Stimulated activated CD8-positive, alpha-beta memory T cell treated with anti-CD3 and anti-CD28 coated beads, Interleukin-7, amount 100 ng/mL, for 48 hours (primary cell): ENCODE measurements at places on chromosomes 4 and X.

DNA sequence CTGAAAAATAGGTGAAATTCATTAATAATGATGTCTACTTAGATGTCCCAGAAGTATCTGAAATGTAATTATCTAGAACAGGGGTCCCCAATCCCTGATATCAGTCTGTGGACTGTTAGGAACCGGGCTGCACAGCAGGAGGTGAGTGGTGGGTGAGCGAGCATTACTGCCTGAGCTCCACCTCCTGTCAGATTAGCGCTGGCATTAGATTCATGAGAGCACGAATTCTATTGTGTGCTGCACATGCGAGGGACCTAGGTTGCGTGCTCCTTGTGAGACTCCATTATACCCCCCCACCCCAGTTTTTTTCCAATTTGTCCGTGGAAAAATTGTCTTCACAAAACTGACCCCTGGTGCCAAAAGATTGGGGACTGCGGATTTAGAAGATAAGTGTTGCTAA lies 458.8 kb downstream of the CCSER1 start:
- no peak for DNase-seq

- no peak for DNase-seq
These were observed 34.9 kb downstream of the POLR2B start for GRCh38 chr4:57013543-57014120.

DNA sequence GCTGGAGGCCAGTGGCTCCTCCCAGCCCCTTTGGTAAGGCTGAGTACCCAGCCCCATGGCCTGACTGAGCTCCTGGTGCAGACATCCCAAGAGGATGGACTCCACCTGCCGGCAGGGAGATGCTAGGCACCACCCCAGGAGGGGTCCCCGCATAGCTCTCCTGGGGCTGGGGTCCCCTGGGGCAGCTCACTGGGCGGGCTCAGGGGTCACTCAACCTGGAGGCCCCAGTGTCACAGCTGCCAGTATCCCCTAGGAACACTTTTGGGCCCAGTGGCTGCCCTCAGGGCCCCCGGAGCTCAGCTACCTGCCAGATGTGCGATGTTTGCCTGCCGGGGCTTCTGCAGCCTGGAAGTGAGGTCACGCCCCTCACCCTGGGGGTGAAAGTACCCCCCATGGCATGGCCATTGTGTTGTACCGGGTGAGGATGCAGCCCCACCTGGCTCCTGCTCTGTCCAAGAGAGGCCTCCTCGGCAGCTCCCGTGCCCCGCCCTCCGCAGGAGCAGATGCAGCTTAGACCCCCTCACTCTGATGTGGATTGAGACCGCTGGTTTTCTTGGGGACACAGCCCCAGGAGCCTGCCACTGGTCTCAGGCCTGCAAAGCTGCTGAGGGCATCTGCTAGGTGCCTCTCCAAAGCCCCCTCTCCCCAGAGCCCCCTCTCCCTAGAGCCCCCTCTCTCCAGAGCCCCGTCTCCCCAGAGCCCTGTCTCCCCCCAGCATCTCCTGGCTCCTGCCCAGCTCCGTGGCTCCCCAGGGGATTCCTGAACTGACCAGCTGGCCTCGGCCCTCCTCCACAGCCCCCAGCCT lies 6.7 kb upstream of the HGFAC start:
- DNase-seq = no peak

DNA sequence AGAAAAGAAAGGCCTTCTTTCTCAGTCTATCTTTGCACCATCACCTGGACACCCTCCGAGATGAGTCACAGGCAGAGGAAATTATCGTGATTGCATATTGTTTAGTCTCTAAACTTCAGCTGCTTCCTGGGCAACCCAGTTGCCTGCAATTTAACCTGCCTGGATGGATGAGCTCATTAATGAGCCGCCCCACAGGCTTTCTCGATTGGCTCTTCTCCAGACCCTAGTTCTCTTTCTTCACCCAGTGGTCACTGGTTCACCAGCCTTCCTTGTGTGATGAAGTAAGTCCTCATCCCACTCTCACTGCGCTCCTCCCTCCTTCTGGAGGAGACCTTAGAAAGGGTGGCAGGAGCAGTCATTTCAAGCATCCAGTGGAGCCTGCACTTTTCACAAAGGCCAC lies 94.4 kb downstream of the SOWAHB start:
- no peak for DNase-seq

GRCh38 chr4:149690726-149691125 lies 124.9 kb downstream of the IQCM start:
- DNase-seq = no peak

- DNase-seq = no peak
These were observed 177.4 kb downstream of the COL25A1 start for GRCh38 chr4:109125084-109125483.

GRCh38 chr4:5928274-5928673 lies 35.4 kb upstream of the CRMP1 start:
- no peak for DNase-seq

DNA sequence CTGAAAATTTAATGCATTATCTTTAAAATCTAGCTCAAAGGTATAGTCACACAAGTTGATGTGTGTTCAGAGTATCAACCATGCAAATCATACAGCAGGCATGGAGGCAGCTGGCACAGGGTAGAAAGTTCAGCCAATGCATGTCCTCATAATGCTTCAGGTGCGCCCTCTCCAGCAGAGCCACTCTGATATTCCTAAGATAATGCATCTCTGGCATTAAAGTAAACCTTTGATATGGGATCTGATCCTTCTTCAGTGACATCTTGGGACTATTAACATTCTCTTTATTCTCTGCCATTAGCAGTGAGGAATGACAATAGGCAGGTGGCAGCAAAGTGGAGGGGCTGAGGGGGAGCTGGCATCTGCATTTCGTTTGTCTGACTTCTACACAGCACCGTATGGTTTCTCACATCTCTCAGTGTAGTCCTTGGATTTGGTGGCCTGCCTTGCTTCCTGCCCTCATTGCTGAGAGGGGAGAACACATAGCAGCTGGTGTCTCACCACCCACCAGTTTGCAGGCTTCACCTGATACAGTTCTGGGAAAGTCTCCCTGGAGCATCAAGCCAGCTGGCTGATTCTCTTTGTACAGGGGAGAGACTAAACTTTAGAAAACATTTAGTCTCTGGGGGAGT lies 168.7 kb upstream of the TBC1D9 start:
- no peak for DNase-seq

- DNase-seq = no peak
These were observed 52.6 kb downstream of the FAM114A1 start for GRCh38 chr4:38920186-38920585.

- no peak for DNase-seq
These were observed 22.1 kb downstream of the TNIP2 start for GRCh38 chr4:2733844-2734574.

DNA sequence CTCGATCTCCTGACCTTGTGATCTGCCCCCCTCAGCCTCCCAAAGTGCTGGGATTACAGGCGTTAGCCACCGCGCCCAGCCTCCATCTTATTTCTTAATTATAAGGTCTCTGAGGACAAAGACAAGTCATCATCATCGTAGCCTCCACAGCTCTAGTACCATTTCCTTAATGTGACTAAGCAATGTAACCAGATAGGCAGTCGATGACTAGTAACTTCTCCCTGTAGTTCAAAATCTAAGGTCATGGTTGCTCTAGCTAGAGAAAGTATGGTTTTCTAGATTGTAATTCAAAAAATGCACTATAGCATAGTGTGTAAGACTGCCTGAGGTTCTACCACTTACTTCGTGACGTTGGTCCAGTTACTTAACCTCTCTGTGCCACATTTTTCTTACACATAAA lies 6.9 kb downstream of the SLC39A8 start:
- no peak for DNase-seq

- peak; percentile 61 for DNase-seq
These were observed 139.5 kb downstream of the SH3KBP1 start for GRCh38 chrX:19747652-19748610.

GRCh38 chr4:2261853-2262144 lies at the start of gene MXD4:
TSS of gene MXD4 (minus strand) at chr4:2262109. CDS start at chr4:2261980, 129 bp downstream.
- DNase-seq = no peak

GRCh38 chrX:69664693-69665092 lies 48.8 kb downstream of the EDA start:
- DNase-seq = no peak

- no peak for DNase-seq
These were observed 103.4 kb upstream of the TEX13A start for GRCh38 chrX:105323928-105324327.

DNA sequence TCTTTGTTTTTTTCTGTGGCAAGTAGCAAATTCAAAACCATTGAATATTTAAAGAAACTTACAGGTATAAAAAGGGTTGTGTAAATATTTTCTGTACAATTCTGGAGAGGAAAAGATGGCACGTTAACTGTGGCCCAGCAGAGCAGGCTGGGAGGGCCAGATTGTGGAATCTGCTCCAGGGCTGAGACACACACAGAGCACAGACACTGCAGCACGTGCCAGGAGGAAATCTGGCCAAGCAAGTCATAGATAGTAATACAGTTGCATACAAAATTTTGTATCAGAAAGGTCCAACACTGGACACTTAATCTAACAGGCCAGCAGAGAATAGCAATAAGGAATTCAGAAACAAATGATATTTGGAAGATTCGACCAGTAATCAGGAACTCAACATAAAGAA lies 763.7 kb downstream of the PDHA2 start:
- DNase-seq = no peak

GRCh38 chrX:153776611-153777045 lies 4.2 kb upstream of the SRPK3 start:
- DNase-seq = no peak

DNA sequence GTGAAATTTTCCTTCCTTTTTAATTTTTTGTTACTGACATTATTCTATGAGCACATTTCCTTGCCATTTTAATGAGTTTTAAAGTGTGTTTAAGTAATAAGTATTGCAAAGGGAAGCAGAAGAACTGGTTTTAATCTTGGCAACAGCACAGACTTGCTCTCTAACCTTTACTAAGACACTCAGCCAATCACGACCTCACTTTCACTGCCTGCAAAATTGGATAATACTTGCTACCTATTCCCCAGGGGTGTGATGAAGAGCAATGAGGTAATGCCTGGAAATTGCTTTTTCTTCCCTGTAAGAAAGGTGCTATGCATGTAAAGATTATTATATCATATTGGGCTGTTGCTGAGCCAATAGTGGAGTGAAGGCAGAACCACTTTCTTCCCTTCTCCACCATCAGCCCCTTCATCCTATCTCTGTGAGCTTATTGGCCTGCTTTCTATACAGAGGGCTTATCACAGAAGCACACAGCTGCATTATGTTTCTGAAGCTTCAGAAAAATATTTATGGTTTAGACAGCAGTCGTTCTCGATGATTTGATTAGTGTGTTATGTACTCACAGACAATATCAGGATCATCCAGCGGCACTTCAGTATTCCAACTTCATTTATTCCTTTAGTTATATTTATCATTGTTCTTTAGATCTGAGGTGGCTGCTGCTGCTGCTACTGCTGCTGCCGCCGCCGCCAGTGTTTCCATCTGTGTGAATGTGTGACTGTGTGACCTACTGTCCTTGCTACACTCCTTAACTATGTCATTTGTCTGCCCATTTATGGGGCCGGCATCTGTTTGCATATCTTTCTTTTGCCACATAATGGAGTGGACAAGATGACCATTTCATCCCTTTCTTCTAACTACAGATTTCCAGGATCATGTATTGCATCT lies 255.1 kb downstream of the C4orf33 start:
- no peak for DNase-seq

DNA sequence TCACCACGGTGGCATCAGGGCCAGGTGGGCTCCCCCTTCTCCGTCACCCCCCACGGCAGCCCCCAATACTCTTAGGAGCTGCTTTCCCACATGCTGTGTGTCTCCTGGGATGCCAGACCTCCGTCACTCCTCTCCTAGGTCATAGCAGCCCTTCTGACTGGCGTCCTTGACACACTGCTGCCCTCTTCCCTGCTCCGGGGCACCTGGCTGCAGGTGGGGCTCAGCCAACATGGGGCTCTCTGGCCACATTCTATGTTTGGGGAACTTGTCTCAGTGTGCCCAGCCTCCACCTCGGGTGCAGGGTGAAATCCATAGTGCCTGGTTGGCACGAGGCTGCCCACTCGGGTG lies 13.8 kb downstream of the TMEM175 start:
- no peak for DNase-seq

DNA sequence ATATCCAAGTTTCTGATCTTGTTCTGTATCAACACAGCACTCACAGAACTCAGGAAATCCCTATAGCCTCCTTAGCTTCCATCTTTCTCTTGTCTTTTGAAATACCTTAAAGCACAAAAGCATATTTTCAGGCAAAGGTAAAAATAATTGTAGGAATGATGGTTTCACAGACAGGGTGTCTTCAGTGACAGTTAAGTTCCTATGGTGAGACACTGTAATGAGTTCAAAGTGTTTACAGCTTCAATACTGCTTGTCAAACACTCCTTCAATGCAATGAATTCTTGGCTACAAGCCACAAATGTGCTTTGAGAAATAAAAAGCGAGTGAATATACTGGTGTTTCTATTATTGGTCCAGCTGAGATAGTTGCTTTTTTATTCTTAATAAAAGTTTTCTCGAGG lies 466.0 kb downstream of the DMD start:
- DNase-seq = no peak

- no peak for DNase-seq
These were observed 1629.2 kb upstream of the ADGRL3 start for GRCh38 chr4:59570860-59571476.

GRCh38 chr4:109232681-109233080 lies 69.8 kb downstream of the COL25A1 start:
- DNase-seq = no peak

- no peak for DNase-seq
These were observed 41.1 kb downstream of the REELD1 start for GRCh38 chr4:146255463-146255862.

GRCh38 chr4:52979020-52979419 lies 116.9 kb downstream of the RASL11B start:
- DNase-seq = no peak

GRCh38 chr4:118969359-118969758 lies 80.7 kb downstream of the SYNPO2 start:
- no peak for DNase-seq

DNA sequence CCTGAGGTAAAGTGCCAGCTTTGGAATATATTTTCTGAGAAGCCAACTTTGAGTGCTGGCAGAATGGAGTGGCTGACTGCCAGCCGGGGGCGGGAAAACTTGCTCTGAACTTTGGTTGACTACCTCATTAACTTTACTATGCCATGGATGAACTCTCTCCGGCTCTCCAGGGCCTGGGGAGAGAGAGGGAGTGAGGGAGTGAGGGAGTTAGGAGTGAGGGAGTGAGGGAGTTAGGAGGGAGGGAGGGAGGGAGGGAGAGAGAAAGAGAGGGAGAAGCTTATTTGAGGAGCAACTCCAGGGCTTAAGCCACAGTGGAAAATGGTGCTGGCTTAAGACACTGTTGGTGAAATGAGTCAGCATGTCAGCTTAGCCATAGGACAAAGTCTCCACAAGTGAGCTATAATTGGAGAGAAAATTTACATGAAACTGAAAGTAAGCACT lies 280.9 kb upstream of the RPS6KA3 start:
- DNase-seq = no peak

DNA sequence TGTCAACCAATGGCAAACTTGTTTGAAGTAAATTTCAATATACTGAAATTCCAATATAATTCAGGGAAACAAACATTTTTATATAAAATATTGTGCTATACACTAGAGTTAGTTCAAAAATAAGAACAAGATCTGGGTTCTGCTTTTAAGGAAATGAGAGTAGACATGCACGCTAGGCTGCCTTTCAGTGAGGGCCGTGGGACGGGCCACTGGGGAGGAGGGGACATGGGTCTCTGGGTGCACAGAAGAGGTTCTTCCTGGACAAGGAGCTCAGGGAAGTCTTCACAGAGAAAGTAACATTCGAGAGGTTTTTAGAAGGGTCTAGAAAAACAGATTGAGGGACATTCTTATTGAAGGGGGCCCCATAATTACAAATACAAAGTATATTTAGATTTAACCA lies 64.4 kb downstream of the SHROOM3 start:
- no peak for DNase-seq

- DNase-seq = no peak
These were observed 33.1 kb downstream of the GAB3 start for GRCh38 chrX:154717824-154718223.

GRCh38 chr4:151692443-151692782 lies 68.4 kb downstream of the GATB start:
- DNase-seq = no peak
